ENCODE measurements at places on chromosomes 6 and 20.
A peak's percentile ranks its signal among the peaks of the same experiment; 100 is the strongest.

- DNase-seq, result no peak
These were observed 3.4 kb downstream of the MYT1 start for GRCh38 chr20:64167676-64168075.

DNA sequence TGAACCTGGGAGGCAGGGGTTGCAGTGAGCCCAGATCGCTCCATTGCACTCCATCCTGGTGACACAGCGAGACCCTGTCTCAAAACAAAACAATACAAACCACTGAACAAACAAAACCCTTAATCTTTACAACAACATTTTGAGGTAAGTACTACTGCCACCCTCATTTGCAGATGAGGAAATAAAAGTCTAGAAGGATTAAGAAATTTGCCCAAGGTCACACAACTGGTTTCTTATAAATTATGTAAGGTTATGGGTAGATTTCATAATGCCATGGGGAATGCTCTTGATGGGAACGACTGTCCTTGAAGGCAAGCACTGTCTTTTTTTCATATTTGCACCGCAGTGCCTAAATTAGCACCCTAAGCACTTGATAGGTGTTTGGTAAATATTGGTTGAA lies 13.8 kb upstream of the B4GALT5 start:
- no peak for DNase-seq

DNA sequence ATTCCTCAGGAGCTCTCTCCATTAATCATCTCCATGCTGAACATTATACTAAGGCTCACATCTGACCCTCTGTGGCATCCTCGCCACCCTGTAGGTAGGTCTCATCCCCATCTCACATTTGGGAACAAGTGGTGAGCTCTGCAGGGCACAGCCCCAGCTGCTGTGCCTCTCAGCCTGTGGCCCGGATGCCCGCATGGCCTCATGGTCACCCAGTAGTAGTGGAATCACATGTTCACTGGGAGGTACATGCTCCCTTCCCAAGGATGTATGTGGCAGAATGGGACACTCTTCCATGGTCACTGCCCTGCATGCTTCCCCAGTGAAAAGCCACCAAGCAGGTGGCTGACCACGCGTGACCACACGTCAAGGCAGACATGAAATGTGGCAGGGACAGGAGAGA lies 26.3 kb upstream of the APMAP start:
- DNase-seq, result no peak

DNA sequence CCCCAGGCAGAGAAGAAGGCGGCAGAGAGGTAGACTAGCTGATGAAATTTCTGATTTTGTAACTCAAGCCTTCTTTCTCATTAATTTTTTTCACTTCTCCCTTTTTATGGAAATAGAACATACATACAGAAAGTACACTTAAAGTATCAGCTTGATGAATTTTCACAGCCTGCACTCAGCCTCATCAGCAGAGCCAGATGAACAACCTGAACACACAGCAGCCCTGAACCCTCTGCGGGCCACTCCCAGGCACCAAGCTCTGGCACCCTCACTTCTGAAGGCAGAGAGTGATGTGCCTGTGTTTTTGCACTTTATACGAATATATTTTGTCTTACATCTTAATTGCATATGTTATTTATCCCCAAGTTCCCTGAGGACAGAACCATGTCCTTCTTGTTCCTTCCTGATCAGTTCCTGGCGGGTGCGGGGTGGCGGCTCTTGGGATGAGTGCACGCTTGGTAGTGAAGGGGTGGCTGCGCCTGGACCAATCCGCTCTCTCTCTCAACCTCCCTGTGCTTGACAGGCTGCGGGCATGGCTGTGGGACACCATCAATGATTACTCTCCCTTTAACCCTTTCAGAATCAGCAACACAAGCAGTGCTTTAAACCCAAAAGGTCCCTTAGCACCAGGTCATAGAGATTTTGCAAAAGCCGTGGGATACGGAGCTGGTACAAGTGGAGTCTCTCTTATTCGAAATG lies 34.8 kb upstream of the AFDN start:
- DNase-seq, result no peak

DNA sequence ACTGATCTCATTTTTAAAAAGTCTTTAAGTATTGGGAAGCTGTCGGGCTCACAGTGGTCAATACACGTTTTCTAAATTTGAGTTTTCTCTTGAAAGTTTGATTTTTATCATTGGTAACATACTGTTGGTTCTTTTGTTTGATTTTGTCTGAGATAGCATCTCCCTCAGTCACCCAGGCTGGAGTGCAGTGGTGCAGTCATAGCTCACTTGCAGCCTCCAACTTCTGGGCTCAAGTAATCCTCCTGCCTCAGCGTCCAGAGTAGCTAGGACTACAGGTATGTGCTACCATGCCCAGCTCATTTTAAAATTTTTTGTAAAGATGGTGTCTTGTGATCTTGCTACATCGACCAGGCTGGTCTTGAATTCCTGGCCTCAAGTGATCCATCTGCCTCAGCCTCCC lies 9.1 kb downstream of the PPARD start:
- no peak for DNase-seq

DNA sequence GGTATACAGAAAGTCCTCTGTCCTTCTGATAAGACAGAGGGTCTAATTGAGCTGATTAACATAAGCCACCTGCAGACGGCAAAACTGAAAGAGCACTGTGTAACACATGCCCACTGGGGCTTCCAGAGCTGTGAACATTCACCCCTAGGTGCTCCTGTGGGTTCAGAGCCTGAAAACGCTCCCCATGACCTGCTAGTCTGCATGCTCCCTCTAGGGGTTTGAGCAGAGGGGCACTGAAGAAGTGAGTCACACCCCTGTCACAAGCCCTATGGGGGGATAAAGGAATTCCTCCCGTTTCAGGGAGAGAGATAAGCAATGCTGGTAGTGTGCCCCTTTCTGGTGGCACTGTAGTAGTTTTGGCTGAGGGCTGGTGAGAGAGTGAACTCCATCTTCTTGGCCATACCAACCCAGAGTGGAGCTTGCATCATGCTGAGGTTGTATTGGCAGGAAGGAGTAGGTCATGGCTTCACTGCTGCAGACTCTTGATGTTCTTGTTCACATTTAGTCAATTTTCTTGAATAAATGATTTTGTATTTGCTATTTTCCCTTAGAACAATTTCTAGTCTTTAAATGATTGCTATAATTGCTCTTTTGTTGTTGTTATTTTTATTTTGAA lies 637.5 kb upstream of the MAN1A1 start:
- DNase-seq, result no peak

GRCh38 chr6:18978337-18979128 lies 591.4 kb downstream of the RNF144B start:
- DNase-seq, result no peak

DNA sequence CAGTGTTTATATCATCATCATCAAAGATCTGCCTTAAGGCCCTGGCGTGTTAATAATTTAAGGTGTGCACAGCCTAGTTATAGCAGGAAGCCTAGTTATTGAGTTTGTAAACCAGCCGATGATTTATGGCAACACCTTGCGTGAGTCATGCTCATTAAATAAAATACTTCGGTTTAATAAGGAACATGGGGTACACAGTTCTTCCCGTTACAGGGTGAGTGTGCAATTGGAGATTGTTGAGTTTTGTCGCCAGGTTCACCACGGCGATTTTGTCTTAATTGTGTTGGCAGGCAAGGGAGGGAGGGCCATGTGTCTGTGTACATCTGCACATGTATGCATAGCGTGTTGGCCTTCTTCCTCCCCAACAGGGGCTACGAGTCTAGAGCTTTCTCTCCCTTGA lies 104.0 kb downstream of the TFAP2A start:
- peak; percentile 44 for DNase-seq

DNA sequence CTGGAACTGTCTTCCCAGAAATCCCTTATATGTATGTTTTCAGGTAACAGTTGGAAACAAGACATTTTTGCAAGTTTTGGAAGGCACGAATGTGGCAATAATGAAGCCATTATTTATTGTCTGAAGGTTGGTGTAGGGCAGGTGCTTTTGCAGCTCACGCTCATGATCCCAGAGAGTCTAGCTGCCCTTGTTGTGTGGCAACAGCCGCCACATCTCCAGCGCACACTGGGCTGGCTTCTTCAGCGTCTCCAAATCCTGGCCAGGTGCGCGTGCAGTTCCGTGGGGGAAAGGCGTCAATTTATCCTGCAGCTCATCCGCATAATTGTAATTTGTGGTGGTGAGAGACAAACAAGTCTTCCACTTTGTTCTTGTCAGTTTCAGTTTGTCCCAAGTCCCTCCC lies 71.2 kb downstream of the TRDN start:
- no peak for DNase-seq

GRCh38 chr20:17825960-17826843 lies 126.4 kb downstream of the BANF2 start:
- no peak for DNase-seq

DNA sequence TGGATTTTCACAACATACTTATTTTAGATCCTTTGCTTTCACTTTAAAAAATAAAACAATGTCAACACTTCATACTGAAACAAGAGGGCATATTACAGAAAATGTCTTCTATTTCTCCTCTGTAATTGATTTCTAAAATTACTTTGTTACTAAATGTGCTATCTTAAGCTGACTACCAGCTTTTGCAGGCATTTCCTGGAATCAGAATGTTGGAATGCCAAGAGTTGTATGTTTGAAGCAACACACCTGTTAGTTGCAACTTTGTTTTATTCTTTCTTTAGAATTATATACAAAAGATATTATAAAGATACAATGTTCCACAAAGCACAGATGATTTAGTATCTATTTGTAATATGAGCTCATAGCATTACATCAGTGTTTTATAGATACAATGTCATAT lies 62.5 kb upstream of the TMEM170B start:
- no peak for DNase-seq
